Hematopoietic multipotent progenitor cell (in vitro differentiated cells): ENCODE measurements at places on chromosomes 3 and 15.

DNA sequence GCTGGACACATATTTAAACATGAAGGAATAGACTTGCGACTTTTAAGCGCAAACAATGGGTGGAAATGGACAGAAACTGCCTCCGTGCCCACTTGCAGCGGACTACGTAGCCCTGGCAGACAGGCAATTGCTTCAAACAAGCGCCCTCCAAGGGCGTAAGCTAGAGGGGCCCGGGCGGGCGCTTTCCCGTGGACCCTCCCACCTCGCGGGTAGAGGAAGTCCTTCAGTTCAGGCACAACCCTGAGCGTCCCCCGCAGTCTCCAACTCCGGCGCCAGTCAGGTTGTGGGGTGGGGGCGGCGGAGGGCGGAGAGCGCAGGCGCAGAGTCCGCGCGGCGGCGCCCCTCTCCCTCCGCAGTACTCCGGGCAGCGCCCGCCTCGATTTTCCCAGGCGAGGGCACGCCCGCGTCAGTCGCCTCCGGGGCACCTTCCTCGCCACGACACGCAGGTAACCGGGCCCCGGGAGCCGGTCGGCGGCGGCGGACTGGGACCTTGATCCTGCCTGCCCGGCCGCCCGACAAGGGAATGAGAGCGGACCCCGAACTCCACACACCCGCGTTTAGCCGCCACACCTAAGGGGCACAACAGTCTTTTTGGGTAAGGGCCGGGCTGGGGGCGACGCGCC lies at the start of gene SLC35G2:
SLC35G2 (plus strand) TSS at position 358 of the 623 bp plus-strand sequence. CDS start 35,335 bp downstream, outside the sequence.
- DNase-seq = peak; percentile 93

DNA sequence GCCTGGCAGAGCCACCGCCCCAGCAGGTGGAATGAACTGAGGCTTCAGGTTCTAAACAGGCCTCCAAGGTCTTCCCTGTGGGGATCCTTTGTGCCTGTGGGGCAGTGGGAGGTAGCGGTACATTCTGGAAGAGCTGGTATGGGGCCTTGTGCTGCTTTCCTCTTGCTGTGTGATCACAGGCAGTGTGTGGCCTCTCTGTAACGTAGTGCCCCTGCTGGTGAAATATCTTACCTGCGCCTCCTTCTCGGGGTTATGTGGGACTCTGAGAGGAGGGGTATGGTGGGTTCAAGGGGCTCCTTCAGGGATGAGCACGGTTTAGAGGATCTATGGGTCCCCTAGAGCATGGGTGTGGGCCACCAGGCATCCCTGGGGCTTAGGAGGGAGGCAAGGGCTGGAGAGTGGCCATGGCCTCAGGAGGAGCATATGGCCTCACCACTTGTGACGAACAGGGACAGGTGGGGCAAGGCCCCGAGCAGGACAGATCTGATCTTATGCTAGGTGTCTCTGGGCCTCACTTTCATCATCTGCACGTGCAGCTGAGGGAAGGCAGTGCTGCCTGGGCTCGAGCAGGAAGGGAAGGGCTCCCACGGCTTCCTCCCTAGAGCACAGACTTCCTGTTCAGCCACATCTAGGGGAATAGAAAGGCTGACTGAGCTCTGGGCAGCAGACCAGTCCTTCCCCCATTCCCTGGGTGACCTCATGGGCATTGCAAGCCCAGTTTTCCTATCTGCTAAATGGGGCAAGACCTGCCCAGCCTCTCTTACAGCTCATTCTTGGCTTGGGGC lies 1.9 kb upstream of the ALS2CL start:
- peak; percentile 50 for DNase-seq

GRCh38 chr3:127604035-127604434 lies 5.8 kb downstream of the MCM2 start:
- DNase-seq = no peak

- DNase-seq = no peak
These were observed 33.0 kb downstream of the MBNL1 start for GRCh38 chr3:152301745-152302181.

- DNase-seq = no peak
These were observed 75.9 kb upstream of the TMC3 start for GRCh38 chr15:81449836-81450474.
